ENCODE measurements at places on chromosomes 7 and 10. TPM values are rescaled to one million over a fixed set of nuclear protein-coding genes. Genes with fewer than 3 reads are reported as not detected.

GRCh38 chr10:43076876-43077420 lies at the start of gene RET:
RET (plus strand) TSS chr10:43077069; CDS start chr10:43077259, 190 bp downstream.
- no peaks in the 10 kb centered on the region for H3K36me3 ChIP-seq
- H3K4me3 ChIP-seq: peak within 1 kb of the TSS; percentile 67
- no peak within 1 kb of the TSS for H3K27ac ChIP-seq

DNA sequence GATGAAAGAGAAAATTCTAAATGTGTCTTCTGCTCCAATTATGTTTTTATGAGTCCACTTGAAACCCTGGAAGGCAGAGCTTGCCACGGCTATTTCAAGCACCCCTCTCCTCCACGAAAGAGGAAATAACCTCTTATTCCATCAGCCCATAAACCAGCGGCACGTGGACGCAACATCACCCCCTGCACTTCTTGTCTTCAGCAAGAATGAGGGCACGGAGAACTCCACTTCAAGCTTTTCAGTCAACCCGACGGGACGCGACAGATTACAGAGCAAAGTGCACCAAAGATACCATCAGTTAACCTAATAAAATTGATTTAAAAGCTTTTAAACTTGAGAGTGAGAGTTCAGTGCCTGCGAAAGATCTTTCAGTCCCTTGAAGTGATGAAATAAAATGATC lies 406.3 kb downstream of the GALNT17 start:
- H3K4me3 ChIP-seq: no peak overlapping the region
- no peak for DNase-seq
- H3K27ac ChIP-seq: no peak overlapping the region

- H3K36me3 ChIP-seq: no peaks in the 10 kb centered on the region
- H3K4me1 ChIP-seq: peaks cover 2% of the 10 kb centered on the region
- H3K4me3 ChIP-seq: no peak overlapping the region
- no peak overlapping the region for H3K27ac ChIP-seq
- DNase-seq: no peak
Measured at GRCh38 chr7:12552876-12553275, 17.6 kb upstream of the SCIN start.

DNA sequence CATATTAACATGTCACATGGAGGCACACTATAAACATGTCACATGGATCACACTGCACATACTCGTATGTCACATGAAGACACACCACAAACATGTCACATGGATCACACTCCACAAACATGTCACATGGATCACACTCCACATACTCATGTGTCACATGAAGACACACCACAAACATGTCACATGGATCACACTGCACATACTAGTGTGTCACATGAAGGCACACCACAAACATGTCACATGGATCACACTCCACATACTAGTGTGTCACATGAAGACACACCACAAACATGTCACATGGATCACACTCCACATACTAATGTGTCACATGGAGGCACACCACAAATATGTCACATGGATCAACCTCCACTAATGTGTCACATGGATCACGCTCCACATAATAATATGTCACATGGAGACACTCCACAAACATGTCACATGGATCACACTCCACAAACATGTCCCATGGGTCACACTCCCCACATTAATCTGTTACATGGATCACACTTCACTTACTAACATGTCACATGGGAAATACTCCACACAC lies 195.6 kb upstream of the PFKP start:
- no peak overlapping the region for H3K4me3 ChIP-seq
- H3K36me3 ChIP-seq: no peaks in the 10 kb centered on the region
- no peaks in the 10 kb centered on the region for H3K4me1 ChIP-seq
- DNase-seq: no peak
- H3K27me3 ChIP-seq: peaks cover 2% of the 10 kb centered on the region

DNA sequence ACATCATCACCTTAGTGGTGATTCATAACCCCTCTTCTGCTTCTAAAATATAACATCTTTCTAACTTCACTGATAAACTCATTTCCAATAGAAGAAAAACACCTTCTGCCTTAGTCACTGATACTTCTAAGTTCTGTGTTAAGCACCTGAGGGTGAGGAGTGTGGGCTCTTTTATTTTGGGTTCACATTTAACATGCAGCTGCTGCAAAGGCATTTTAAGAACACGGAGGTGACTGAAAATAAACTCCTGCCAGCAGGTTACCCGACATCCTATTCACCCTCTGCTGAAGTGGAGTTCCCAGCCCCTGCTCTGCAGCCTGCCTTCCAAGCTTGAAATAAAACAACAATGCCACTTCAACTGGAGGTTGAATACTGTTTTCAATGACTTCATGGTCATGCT lies 202.9 kb upstream of the PLXNA4 start:
- H3K36me3 ChIP-seq: peaks cover 6% of the 10 kb centered on the region
- DNase-seq: no peak
- H3K4me1 ChIP-seq: peaks cover 6% of the 10 kb centered on the region
- peaks cover 3% of the 10 kb centered on the region for H3K27me3 ChIP-seq
- H3K27ac ChIP-seq: no peak overlapping the region

- no peak overlapping the region for H3K4me3 ChIP-seq
- DNase-seq: no peak
- H3K36me3 ChIP-seq: no peaks in the 10 kb centered on the region
- peak overlapping the region; percentile 47 for H3K27ac ChIP-seq
- H3K4me1 ChIP-seq: peaks cover 65% of the 10 kb centered on the region
Measured at GRCh38 chr7:138750473-138750872, 47.3 kb upstream of the TMEM213 start.

- DNase-seq: no peak
- H3K27ac ChIP-seq: no peak overlapping the region
- peaks cover 11% of the 10 kb centered on the region for H3K4me1 ChIP-seq
- H3K36me3 ChIP-seq: peaks cover 4% of the 10 kb centered on the region
- peaks cover 31% of the 10 kb centered on the region for H3K27me3 ChIP-seq
Measured at GRCh38 chr10:16518822-16519221, 2.9 kb downstream of the C1QL3 start.

DNA sequence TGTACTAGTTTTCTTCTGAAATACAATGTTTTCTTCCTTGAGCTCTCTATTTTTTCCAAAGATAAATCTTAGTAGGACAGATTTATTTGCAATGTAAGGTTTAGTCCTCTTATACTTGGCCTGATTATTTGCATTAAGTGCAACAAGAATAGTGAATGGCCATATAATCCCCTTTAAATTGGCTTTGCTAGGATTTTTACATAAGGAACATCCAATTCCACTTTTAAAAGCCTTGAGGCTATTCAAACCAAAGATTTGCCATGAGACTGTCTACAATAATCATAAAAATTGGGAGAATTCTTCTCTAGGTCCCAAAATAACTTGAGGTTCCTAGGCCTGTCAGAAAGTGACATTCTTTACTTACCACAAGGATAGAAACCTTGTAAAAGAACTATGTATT lies 128.6 kb upstream of the THSD7A start:
- no peaks in the 10 kb centered on the region for H3K27me3 ChIP-seq
- H3K4me3 ChIP-seq: no peak overlapping the region
- no peaks in the 10 kb centered on the region for H3K36me3 ChIP-seq
- H3K4me1 ChIP-seq: no peaks in the 10 kb centered on the region
- DNase-seq: no peak
- H3K27ac ChIP-seq: no peak overlapping the region

- no peaks in the 10 kb centered on the region for H3K27me3 ChIP-seq
- H3K27ac ChIP-seq: no peak overlapping the region
- H3K4me1 ChIP-seq: no peaks in the 10 kb centered on the region
- H3K36me3 ChIP-seq: no peaks in the 10 kb centered on the region
- no peak overlapping the region for H3K4me3 ChIP-seq
- DNase-seq: peak; percentile 47
Measured at GRCh38 chr10:66180581-66181318, 745.1 kb upstream of the LRRTM3 start.

- H3K4me3 ChIP-seq: peak overlapping the region; percentile 63
- peaks cover 84% of the 10 kb centered on the region for H3K4me1 ChIP-seq
- H3K27me3 ChIP-seq: no peaks in the 10 kb centered on the region
- peak overlapping the region; percentile 81 for H3K27ac ChIP-seq
- H3K36me3 ChIP-seq: peaks cover 79% of the 10 kb centered on the region
Measured at GRCh38 chr10:109914966-109915365, 8.3 kb downstream of the XPNPEP1 start.

DNA sequence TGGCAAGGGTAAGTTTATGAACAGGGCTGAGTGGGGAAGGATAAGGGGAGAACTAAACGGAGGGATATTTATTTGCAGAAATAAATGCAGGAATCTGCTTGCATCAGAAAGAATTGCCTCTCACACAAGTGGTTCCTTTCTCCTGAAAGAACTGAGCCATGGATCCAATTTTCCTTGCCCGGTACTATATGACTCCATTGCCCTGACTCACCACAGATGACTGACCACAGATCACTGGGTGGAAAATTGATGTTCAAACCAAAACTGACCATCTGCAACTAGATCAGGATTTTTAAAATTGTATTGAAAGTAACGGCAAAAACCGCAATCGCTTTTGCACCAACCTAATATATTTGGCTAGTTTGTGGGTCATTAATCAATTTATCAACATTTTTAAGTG lies 6.2 kb upstream of the MACC1 start:
- H3K4me1 ChIP-seq: peaks cover 3% of the 10 kb centered on the region
- DNase-seq: no peak
- H3K27me3 ChIP-seq: peaks cover under 1% of the 10 kb centered on the region
- H3K4me3 ChIP-seq: no peak overlapping the region
- H3K27ac ChIP-seq: no peak overlapping the region
- H3K36me3 ChIP-seq: no peaks in the 10 kb centered on the region

Gene NOM1
- 28.6 TPM for total RNA-seq

Gene OPALIN
- not detected for total RNA-seq

Gene MMS19
- 68.6 TPM for total RNA-seq

Gene LFNG
- 109 TPM for total RNA-seq

Gene ERVW-1
- total RNA-seq: not detected

Data from activated CD4-positive, alpha-beta T cell treated with anti-CD3 and anti-CD28 coated beads, Interleukin-2, amount 10 ng/mL, durations not matched to agents 7 days and 5 days (primary cell).